ENCODE measurements at places on chromosomes 16 and 17.

DNA sequence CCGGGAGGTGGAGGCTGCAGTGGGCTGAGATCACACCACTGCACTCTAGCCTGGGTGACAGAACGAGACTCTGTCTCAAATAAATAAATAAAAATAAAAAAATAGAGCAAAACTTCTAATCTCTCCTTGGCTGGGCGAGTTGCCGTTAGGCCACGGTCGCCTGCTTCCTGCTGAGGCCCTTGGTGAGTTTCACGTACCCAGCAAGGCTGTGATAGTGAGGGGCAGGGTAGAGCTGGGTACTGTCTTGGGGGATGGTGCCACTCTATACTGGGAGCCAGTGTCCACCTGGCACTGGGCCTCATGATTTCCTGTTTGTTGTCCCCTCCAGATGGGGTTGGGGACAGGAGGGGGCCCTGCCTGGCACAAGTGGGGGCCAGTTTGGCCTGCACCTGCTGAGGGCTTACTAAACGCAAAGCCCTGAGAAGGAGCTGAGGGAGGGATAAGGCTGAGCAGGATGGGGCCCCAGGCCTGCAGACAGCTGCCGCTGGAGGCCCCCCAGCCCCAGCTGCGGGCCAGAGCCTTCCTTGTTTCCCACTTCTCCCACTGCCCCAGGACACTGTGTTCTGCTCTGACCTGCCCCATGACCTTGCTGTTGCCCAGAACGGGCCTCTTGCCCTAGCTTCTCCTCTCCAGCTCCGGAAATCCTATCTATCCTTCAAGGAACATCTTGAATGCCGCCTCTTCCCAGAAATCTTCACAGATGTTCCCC is 25.4 kb downstream of the GJD3 start:
- DNase-seq, result no peak

DNA sequence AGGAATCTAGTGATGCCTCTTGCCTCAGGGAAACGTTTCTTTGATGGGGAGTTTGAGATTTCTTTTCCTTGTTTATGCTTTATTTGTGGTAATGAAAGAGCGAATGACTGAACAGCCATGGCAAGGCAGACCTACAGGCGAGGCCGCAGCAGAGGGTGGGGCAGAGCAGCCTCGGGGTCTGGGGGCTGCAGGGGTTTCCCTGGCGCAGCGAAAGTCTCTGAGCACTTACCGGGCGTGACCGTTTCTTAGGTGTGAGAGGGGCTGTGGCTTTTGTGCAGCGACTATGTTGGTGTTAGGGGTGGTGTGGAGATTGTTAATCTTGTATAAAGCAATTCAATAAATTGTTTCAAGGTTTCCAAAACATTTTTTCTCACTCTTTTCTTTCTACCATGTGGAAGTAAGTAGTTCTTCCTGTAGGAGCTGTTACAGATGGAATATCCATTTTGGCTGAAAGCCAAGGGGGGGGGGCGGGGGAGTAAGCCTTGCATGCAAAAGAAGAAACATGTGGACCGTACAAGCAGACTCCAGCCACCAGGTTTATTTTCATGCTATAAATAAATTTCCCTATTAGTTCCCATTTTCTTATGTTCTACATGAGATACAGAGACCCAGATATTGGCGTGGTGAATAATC is 34.8 kb downstream of the UBN1 start:
- no peak for DNase-seq

- peak; percentile 77 for DNase-seq
Measured at GRCh38 chr17:38361694-38362465, 10.2 kb downstream of the SOCS7 start.

DNA sequence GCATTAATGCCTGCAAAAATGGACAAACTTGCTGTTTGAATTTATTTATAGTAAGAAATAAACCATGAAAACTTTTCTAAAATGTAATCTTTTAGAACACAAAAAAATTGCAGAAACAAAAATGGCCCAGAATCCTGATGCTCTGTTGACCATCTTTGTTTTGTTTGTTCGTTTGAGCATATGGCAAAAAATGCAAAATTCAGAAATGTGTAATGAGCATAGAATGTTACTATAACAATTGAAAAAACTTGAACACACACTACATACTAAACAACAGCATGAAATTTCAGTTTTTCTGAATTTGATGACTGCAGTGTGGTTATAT is 1.1 kb upstream of the KPNA2 start:
- DNase-seq, result no peak

- DNase-seq, result peak; percentile 61
Measured at GRCh38 chr17:17356149-17356930, 53.2 kb downstream of the NT5M start.

GRCh38 chr16:11949527-11949926 is 7.7 kb upstream of the NPIPB2 start:
- peak; percentile 47 for DNase-seq

GRCh38 chr16:4556112-4556511 is at the start of gene C16orf96:
Gene C16orf96 (plus strand): TSS chr16:4556340. CDS start chr16:4556490, 150 bp downstream.
- DNase-seq, result no peak

GRCh38 chr17:34401165-34401564 is 38.1 kb upstream of the CCL1 start:
- no peak for DNase-seq

GRCh38 chr16:58515871-58516767 is 802 bp downstream of the SETD6 start:
- DNase-seq, result peak; percentile 43

DNA sequence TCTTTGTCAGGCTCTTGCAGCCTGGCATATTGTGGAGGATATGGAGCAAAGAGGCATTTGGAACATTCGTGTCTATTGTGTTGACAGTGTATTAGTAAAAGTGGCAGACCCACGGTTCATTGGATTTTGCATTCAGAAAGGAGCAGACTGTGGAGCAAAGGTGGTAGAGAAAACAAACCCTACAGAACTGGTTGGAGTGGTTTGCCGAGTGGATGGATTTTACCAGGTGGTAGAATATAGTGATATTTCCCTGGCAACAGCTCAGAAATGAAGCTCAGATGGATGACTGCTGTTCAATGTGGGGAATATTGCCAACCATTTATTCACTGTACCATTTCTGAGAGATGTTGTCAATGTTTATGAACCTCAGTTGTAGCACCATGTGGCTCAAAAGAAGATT is 44.5 kb downstream of the EFCAB13 start:
- no peak for DNase-seq

- DNase-seq, result peak; percentile 68
Measured at GRCh38 chr17:80855948-80856862, 135.4 kb upstream of the CHMP6 start.

DNA sequence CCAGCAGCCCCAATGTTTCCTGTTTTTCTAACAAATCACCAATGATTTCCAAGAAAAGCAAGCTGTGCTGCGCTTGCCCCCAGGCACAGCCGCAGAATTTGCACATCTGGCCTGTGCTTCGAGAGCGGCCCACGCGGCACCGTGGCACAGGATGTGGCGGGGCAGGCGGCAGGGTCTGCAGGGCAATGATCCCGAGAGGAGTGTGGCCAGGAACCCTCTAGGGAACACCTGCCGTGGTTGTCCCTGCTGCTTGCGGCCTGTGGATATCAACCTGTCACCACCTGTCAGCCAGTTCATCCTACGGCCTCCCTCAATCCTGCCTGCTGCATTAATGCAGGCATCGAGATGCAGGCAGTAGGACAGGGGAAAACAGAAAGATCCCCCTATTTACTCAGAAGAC is 24.0 kb downstream of the PIK3R5 start:
- DNase-seq, result no peak

DNA sequence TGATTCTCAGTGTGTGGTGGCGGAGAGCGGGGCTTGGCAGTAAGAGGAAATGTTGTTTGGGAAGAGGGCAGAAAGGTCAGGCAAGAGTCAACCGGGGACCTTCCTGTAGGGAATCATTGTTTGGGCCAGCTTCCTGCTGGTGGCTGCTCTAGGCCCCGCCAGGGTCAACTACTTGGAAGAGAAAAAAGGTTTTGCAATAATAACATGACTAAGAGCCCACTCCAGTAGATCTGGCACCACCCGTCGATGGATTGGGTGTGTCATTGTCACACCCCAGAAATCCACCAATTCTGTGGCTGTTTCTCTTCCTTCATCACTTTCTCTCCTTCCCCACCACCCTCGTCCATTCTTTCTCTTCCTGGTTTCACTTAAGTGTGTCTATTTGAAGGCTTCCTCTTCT is 4.2 kb upstream of the KRT24 start:
- peak; percentile 19 for DNase-seq

DNA sequence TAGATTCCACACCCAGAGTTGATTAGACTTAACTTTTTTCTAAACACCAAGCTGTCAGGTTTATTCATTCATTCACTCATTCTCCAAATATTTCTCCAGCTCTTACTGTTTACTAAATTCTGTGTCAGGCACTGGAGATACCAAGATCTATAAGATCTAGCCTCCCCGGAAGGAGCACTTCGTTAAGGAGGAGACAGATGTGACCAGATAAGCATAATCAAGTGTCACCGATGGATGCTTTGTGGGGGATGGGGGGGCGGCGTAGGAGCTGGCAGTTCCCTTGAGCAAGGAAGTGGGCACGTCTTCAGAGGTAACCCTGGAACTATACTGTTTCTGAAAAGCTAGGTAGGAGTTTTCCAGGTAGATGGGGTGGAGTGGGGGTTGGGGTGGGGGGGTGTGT is 3.8 kb upstream of the RPL26 start:
- DNase-seq, result no peak

DNA sequence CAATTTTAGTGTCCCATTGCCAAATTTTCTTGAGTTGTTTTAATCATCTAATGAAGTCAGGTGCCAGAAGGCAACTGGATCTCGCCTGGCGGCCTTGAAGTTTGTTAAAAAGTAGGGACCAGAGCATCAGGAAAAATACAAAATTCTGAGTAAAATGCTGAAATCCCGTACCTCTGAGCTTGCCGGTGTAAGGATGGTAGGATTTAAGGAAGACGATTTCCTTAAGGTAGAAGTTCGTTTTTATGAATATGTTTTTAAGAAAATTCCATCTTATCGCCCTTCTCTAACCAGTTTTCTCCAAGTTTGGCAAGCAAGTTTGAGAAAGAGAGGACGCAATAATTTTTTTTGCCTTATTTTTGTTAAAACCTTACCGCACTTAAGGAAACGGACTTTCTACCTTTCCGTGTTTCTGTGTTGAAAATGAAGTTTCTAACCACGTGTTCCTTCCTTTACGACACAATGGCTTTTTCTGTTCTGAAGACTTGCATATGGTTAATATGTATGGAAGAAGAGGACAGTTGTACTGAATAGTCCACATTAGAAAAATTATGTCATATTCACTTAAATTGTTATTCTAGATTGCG is 748 bp downstream of the ATF7IP2 start:
- no peak for DNase-seq

DNA sequence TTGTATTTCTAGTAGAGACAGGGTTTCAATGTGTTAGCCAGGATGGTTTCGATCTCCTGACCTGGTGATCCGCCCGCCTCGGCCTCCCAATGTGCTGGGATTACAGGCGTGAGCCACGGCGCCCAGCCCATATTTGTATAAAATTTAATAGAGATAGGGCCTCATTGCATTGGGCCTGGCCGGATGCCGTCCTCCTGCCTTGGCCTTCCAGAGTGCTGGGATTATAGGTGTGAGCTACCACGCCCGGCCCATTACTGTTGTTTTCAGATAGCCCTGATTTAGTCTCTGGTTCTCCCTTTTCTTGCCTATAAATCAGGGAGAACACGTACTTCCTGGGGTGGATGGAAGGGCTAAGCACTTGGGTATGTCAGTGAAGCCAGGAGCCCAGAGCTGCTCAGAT is 3.5 kb downstream of the DEF8 start:
- DNase-seq, result no peak

DNA sequence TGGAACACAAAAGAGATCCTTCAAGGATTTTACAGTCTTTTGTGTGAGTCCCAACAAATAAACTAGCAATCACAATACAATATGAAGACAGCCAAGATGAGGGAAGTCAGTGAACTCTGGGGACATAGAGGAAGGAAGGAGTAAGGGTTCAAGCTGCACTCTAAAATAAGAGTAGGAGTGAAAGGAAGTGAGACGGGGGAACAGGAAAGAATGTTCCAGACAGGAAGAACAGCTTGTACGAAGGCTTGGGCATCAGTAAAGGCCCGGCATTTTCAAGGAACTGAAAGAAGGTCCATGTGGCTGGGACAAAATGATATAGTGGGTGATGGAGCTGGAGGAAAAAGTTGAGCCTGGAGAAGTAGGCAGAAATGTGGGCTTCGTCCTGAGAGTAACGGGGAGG is 4.5 kb downstream of the CCL17 start:
- DNase-seq, result no peak

GRCh38 chr17:72238157-72238673 is 117.4 kb downstream of the SOX9 start:
- DNase-seq, result no peak

DNA sequence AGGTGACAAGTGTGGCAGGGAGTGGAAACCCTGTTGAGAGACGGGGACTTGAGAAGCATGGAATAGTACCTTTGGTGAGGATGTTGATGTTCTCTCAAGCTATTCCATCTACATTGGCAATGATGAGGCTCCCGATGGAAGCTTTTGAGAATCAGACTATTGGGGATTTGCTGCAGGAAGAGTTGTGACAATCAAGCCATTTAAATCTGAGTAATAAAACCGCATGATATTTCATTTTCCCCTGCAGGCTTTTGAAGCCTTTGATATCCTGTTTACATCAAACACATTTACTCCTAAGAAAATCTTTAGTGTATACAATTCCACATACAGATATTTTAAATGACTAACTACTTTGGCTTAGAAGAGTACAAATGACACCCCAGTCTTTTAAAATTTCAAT is 49.0 kb upstream of the CRYM start:
- DNase-seq, result no peak

- no peak for DNase-seq
Measured at GRCh38 chr16:76297941-76298340, 20.7 kb downstream of the CNTNAP4 start.

DNA sequence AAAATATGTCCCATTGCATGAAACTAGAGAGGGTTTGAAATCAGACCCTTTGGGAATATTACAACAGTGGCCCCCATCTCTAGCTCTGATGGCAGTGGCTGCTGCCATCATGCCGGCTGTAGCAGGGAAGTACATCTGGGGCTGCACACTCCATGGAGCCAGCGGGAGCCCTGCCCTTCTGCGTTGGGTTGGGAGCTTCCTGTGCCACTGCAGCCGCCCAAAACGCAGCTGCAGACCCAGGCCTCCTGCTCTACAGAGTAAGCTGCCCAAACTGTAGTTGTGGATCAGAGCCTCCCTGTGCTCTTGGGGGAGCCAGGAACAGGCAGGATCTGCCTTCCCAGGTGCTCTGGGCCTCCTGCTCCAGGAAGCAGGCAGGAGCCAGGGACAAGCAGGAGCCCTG is 450.0 kb downstream of the HS3ST3B1 start:
- no peak for DNase-seq

- DNase-seq, result no peak
Measured at GRCh38 chr17:17742133-17742621, 60.9 kb downstream of the RAI1 start.

DNA sequence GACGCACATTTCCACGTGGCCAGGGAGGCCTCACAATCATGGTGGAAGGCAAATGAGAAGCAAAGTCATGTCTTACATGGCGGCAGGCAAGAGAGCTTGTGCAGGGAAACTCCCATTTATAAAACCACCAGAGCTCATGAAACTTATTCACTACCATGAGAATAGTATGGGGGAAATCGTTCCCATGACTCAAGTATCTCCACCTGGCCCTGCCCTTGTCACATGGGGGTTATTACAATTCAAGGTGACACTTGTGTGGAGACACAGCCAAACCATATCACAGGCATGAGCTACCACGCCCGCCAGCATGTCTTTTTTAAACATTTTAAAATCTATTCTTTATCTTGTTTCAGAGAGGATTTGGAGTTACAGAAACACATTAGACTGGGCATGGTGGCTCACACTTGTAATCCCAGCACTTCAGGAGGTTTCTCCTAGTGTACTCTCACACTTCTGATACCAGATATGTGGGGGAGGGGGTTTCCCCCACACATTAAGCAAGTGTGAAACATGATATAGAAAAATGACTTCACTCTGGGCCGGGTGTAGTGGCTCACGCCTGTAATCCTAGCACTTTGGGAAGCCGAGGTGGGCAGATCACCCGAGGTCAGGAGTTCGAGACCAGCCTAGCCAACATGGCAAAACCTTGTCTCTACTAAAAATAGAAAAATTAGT is 5.6 kb upstream of the ATMIN start:
- no peak for DNase-seq

Data from LoVo (cell line).